Stimulated activated CD4-positive, alpha-beta T cell treated with anti-CD3 and anti-CD28 coated beads, Interleukin-1b, Interleukin-23, amount 100 ng/mL, for 1 hour (primary cell): ENCODE measurements at places on chromosomes 4 and X.

DNA sequence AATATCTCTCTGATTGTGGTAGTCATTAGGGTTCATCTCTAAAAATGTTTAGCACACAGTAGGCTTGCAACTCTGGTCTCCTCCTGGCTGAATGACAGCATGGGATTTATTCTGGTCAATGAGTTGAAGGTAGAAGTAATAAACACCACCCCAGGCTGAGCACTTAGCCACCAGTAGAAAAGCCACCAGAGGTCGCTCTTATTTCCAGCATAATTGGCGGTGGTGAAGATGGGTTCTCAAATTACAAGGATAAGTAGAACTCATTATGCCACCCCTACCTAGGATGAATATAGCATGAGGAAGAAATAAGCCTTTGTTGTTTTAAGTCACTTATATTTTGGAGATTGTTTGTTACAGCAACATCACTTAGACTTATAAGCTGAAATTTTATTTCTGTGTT lies 302.7 kb downstream of the GPM6A start:
- no peak for DNase-seq

DNA sequence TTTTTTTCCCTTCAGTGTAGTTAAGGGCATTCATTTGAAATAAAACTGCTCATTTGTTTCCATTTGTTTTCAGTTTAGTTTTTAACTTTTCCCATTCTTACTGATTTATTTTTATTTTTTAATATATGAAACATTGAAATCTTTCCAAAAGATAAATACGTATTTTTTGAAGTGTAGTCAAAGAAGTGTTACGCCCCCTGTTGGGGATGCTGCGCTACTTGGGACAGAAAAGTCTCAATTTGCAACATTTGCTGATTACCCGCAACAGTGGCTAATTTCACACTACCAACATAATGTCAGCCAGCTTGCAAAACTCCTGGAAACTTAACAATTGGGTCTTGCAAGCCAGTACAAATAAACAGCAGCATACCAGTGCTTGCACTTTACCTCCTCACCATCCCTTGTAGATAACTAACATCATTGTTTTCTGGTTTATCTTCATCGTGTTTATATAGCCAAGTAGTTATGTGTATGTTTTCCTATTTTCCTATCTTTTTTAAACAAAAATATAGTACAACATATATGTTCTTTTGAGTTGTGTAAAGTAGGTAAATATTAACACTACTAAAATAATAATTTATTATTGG lies 158.6 kb downstream of the STPG2 start:
- DNase-seq: no peak

- DNase-seq: no peak
Measured at GRCh38 chrX:17584248-17584681, 153.0 kb upstream of the SCML1 start.

DNA sequence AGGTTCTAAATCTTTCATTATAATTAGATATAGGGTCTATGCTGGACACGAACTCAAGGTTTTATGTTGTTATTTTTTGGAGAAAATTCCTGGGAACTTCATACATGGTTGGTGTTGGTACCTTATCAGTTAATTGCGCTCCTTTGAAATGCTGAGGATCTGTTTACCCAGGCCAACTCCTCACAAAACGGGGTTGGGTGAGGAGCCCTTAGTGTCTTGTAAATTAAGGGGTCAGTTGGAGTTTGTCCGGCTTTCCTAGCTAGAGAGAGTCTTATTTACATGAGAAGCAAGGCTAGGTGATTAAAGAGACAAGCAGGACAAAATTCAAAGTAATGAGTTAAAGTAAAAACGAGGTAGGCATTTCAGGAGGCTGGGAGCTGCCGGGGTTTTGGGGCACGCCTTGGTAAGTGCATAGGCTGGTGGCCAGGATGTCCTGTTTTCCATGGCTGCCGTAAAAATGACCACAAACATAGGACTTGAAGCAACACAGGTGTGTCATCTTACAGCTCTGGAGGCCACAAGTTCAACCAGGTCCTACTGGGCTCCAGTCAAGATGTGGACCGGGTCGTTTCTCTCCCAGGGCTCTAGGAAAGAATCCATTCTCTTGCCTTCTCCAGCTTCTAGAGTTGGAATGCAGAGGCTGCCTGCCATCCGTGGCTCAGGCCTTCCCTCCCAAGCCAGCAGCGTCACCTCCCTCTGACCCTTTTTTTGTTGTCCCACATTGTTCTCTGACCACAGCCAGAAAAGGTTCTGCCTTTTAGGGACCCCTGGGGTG lies 19.8 kb downstream of the PSAPL1 start:
- DNase-seq: no peak

GRCh38 chrX:138128027-138128671 lies 562.2 kb downstream of the ZIC3 start:
- no peak for DNase-seq

GRCh38 chr4:15568821-15569220 lies 86.3 kb downstream of the FBXL5 start:
- DNase-seq: no peak

- no peak for DNase-seq
Measured at GRCh38 chr4:8829584-8829983, 42.1 kb downstream of the HMX1 start.

- DNase-seq: no peak
Measured at GRCh38 chr4:147830102-147830463, 98.2 kb downstream of the ARHGAP10 start.

GRCh38 chr4:187258651-187259401 lies 535.2 kb upstream of the FAT1 start:
- DNase-seq: no peak

DNA sequence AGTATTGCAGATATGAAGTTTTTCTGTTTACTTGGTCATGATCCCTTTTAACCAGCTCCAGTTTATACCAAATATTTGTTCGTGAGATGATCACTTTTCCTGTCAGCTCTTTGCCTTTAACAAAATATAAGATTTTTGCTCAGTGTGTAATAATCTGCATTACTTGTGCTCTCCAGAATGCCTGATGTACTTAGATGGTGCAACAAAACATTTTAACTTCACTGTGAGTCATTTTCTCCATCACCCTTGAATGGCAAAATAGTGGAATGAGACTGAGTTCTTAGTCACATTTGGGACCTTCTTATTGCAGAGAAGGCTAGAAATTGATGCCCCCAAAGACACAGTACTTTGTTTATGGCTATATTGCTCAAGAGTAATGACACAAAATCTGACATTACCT lies 252.0 kb downstream of the FRMPD4 start:
- DNase-seq: no peak

DNA sequence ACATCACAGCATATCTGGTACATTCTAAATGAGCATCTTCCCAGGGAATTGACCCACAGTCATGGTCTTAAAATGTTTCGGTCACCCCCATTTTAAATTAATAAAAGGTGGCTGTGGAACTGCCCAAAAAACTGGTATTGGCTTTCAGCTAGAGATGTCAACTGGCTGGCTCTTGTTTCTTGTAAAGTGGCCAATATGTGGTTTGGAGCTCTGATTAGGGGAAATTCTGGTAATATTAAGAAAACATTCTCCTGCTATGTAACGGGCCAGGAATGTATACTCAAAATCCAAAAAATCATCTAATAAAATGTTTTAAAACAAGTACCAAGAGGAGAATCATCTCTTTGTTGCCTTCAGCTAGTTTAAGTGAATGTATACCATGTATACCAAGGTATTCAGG lies 62.0 kb upstream of the VCX2 start:
- DNase-seq: no peak

GRCh38 chr4:54475546-54475945 lies 182.2 kb upstream of the KIT start:
- no peak for DNase-seq

- DNase-seq: no peak
Measured at GRCh38 chr4:10034136-10034535, 12.8 kb upstream of the SLC2A9 start.

GRCh38 chr4:188824553-188824952 lies 685.3 kb downstream of the TRIML1 start:
- no peak for DNase-seq

DNA sequence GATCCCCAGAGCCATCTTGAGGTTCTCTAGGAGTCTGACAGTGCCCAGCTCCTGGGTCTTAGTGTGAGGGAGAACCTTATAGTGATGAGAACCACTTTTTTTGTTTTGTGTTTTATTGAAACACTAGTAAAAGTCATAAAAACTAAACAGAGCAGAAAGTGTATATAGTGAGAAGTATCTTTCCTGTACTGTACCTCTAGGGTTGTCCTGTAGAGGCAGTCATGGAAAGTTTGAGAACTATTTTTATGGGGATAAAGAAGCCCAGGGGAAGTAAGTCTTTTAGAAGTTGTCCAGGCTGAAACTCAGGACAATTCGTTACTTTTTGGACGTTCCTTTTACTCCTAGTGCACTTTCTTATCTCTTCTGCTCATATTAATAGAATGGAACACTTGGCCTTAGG lies 40.9 kb downstream of the ADH5 start:
- no peak for DNase-seq

DNA sequence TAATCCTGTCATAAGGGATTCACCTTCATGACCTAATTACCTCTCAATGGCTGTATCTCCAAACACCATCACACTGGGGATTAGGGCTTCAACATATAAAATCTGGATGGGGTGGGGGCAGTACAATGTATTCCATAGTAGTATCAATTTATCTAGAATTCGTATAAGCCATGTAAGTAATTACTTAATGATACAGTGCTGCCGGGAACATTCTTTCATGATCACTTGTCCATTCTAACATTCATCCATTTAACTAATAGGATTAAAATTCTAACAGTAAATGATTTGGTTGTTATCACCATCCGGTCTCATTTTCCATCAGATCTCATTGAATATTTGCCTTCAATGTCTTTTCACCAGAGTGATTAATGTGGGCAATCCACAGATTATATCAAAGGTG lies 1620.9 kb upstream of the TENM3 start:
- no peak for DNase-seq

- DNase-seq: no peak
Measured at GRCh38 chr4:22356987-22357596, 158.8 kb downstream of the ADGRA3 start.

DNA sequence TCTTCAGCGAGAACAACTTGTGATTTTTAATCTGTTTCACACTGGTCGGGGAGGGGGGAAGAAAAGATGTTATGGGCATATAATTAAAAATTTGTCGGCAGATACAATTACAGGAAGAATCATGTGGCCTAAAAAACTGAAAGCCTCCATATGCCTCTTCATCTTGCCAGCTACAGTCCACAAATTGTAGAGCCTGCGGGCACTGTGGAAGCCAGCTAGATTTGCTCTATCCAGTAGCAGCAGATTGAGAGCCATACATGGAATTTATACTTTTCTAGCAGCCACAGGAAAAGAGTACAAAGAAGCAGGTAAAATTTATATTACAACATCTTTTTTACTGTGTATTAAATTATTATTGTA lies 147.3 kb downstream of the TBL1X start:
- DNase-seq: no peak

DNA sequence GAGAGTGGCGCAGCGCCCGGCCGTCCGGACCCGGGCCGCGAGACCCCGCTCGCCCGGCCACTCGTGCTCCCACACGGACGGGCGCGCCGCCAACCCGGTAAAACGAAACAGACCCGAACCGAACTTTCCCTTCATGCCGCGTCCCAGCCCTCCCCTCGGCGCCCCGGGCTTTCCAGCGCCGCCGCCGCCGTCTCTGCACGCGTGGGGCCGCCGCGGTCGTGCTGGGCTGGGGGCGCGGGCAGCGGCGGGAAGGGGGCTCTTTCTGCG lies 222 bp downstream of the SMAD1 start:
- DNase-seq: peak; percentile 4

DNA sequence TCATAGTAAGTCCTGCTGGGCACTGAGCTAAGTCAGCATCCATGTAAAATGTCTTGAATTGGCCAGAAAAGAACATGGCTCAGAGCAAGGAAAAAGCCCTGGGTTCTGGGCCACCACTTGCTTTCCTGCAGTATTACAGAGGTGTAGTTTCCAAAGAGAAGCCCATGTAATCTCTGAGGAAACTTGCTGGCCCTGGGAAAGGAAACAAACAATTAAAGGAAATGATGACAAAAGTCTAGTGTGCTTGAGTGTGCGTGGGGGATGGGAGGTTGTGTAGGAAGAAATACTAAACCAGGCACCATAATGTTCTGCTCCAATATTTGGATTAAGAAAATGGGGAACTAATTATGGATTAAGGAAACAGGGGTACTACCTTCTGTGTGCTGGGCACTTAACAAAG lies 39.5 kb upstream of the SMIM10L2A start:
- DNase-seq: no peak
